ENCODE measurements at places on chromosomes 13 and 19. TPM values are rescaled to one million over a fixed set of nuclear protein-coding genes. Genes with fewer than 3 reads are reported as not detected.

Gene GSX1
- not detected for total RNA-seq

Gene SLC25A15
- total RNA-seq: 4.2 TPM

Gene SSC5D
- 2.1 TPM for total RNA-seq

Gene GIPC3
- 0.34 TPM for total RNA-seq
